NCI-H2029 treated with DMSO at 0.1 percent for 48 hours (cell line): ENCODE measurements at places on chromosomes 6 and 20.

DNA sequence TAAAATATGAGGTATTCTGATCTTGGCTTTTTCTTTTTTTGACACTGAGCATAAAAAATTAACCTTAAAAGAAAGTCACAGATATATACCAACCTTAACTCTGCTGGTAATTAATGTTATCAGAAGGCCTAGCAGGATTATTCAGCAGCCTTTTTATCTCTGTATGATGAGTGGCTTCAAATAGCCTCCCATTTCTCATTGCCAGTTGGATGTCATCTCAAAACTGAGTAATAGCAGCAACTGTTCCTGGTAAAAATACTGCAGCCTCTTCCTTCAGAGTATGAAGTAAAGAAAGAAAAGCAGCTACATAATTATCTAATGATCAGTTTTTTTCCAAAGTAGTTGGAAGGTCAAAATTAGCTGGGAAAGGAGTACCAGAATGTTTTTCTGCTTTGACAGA lies 24.9 kb upstream of the HDGFL1 start:
- DNase-seq, result no peak

GRCh38 chr6:4299476-4299875 lies 164.1 kb upstream of the ECI2 start:
- DNase-seq, result no peak

DNA sequence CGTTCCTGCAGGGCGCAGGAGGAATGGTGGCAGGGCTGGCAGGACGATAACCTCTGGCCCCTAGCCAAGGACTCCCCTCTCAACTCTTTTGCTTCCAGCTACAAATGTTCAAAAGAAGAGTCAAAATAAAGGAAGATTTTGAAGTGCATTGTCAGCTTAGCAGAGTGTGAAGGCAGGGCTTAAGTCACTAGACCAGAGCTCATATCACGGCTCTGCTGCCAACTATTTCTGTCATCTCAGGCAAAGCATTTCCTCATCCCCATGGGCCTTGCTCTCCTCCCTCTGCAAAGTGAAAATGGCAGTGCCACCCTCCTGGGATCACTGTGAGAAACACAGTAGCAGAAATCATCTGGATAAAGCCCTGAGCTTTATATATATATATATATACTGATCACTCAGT lies 36.7 kb downstream of the CFAP61 start:
- no peak for DNase-seq

GRCh38 chr6:134379076-134379475 lies 61.2 kb upstream of the SGK1 start:
- DNase-seq, result no peak
